ENCODE measurements at places on chromosomes 2 and 18.

- DNase-seq: no peak
These were observed 347.6 kb downstream of the CTNNA2 start for GRCh38 chr2:79860228-79861058.

GRCh38 chr2:96413323-96413722 lies 77.8 kb downstream of the NCAPH start:
- DNase-seq: no peak

DNA sequence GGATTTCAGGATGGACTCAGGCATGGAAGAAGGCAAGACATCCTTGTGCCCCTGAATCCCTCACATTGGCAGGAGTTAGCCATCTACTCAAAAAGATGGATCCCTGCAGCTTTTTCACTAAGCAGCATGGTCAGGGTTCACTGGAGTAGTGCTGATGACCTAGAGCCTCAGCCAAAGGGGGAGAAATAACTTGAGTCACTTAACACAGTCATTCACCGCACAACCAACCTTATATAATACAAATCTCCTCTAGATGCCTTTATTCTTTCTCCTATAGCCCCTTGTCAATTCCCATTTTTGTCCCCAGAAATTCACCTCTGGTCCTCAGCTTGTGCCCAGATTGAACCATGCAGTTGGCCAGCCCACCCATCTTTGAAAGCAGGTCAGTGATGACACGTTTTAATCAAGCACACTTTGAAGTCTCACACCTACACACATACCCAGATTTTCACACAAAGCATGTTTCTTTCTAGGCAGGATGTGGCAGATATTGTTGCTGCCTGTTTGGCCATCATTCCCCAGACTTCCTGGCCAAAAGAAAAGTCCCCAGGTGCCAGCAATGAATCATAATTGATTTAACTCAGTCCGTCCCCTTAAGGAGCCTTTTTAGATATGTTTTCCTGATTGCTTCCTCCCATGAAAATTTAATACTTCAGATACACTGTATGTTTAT lies 84.2 kb downstream of the LBH start:
- no peak for DNase-seq

- DNase-seq: no peak
These were observed 85.0 kb upstream of the LINC00305 start for GRCh38 chr18:64233851-64234250.

- DNase-seq: no peak
These were observed 150.0 kb downstream of the RNF152 start for GRCh38 chr18:61742565-61743429.

DNA sequence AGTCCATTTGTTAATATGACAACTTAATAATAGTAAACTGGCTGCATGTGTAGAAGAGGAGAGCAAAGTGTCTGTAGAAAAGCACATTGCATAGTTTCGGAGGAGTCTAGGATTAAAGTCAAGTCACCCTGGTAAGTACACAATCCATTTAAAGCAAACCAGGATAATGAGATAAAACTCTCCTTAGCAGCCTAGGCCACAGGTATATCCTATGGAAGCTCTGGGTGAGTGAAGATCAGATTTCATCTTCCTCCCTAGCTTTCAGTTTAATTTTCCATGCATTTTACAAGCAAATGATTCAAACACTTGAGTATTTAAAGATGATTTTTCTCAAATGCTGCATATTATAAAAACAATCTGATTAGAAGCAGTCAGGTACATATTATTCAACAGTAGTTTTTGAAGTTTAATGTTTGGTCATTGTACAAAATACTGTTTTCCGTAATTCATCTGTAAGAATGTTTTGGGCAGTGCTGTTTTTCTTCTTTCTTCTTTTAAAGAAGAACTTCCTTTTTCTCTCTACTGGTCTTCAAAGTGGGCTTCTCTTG lies 10.2 kb downstream of the CERS6 start:
- no peak for DNase-seq

Data from stimulated activated CD4-positive, alpha-beta T cell treated with anti-CD3 and anti-CD28 coated beads, Interleukin-4, amount 100 ng/mL, for 24 hours (primary cell).